Fibroblast of gingiva (primary cell): ENCODE measurements at places on chromosomes 4 and X.

- DNase-seq: peak; percentile 49
Measured at GRCh38 chrX:22534643-22535042, 261.9 kb downstream of the CBLL2 start.

DNA sequence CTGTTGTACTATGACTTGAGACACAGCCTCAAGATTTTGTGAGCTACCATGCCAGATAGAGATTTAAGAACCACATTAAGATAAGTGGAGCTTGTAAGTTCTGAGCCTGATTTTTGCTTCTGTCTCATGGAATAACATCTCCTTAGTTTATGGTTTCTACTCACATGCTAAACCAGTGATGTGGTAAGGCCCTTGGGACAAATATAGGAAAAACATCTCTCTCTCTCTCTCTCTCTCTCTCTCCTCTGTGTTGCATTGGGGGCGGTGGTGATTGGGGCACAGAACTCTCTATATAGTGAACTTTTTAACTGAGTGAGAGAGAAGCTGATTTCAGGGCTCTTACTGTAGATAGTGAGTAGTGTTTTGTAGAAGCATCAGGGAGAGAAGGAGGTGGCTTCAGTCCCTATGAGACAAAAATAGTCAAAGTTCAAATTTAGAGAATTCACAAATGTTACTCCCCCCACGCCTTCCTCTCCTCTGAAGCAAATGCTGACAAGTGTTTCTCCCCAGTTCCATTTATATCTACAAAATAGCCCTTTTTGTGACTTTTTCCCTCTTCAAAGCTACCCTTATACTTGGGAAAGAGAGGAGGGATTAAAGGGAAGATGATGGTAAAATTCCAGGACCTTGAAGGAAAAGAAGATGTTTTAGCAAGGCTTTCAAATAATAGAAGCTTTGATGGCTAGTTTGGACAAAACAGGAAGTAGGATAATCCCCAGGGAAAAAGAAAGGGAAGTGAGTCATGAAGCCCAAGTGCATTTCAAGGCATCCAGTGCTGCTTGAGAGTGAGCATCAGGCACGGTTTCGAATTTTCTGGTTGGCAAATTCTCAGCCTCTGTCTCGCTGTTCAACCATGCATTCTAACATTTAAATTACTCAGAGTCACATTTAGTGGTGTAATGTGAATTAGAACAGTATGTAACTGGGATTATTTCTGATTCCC, 134.3 kb upstream of the AP1S2 start:
- DNase-seq: peak; percentile 78

DNA sequence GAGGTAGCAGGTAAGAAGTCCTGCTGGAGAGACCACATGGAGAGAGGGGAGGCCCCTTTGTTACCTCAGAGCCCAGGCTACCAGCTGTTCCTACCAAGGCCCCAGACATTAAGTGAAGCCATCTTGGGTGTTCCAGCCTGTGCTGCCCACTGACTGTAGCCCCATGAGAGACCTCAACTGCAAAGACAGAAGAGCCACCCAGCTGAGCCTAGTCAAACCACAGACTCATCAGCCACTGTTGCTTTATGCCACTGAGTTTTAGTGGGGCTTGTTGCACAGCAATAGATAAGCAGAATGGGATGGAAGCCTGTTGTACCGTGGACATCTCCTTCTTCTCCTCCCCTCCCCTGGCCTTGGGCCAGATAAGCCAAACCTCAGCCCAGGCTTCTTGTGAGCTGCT, 83.9 kb downstream of the ADRA2C start:
- no peak for DNase-seq

- no peak for DNase-seq
Measured at GRCh38 chr4:90281541-90282355, 154.6 kb downstream of the CCSER1 start.

DNA sequence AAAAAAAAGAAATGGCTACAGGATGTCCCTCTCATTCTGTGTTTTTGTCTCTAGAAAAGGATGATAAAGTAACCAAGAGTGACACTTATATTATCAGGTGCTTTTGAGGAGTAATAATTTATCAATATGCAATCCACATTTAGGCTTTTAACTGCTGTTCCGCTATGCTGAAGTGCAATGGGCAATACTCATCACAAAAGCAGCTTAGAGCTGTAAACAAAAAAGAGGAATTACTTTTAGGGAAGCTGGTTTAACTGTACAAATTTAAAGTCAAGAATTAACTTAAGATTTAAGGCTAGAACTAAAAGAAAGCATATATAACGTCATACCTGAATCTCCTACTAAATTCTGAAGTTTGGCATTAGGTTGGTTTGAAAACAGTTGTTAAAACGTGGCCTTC, 93.5 kb upstream of the DDX3X start:
- DNase-seq: no peak

DNA sequence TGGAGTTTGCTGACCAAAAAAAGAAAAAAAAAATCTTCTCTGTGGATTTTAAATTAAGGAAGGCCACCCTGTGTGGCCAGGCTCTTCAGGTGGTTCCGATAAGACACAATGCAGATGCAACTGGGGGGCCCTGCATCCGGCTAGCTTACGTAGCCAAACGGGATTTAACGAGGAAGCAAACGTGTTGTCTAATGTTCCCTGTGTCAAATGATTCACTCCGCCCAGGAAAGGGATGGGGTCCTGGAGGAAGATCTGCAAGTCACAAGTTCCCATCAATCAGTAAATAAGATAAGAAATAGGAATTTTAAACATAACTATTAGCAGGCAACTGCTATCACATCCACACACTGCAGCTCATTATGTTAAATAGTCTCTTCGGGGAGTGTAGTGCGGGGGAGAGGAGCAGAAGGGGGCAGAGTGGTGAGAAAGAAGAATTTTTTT, 216.4 kb upstream of the GYPA start:
- no peak for DNase-seq

DNA sequence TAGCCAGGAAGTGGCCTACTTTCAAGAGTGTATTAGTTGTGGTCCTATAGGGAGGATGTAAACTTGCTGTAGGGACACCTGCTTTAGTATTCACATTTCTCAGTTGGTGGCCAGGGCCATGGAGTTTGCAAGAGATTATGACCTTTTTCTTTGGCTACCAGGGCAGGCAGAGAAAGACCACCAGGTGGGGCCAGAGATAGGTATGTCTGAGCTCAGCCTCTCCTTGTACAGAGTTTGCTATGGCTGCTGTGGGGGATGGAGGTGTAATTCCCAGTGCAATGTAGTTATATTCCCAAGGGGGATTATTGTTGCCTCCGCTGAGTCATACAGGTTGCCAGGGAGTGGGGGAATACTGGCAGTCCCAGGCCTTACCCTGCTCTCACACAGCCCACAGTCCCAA, 26.3 kb upstream of the DACH2 start:
- no peak for DNase-seq

DNA sequence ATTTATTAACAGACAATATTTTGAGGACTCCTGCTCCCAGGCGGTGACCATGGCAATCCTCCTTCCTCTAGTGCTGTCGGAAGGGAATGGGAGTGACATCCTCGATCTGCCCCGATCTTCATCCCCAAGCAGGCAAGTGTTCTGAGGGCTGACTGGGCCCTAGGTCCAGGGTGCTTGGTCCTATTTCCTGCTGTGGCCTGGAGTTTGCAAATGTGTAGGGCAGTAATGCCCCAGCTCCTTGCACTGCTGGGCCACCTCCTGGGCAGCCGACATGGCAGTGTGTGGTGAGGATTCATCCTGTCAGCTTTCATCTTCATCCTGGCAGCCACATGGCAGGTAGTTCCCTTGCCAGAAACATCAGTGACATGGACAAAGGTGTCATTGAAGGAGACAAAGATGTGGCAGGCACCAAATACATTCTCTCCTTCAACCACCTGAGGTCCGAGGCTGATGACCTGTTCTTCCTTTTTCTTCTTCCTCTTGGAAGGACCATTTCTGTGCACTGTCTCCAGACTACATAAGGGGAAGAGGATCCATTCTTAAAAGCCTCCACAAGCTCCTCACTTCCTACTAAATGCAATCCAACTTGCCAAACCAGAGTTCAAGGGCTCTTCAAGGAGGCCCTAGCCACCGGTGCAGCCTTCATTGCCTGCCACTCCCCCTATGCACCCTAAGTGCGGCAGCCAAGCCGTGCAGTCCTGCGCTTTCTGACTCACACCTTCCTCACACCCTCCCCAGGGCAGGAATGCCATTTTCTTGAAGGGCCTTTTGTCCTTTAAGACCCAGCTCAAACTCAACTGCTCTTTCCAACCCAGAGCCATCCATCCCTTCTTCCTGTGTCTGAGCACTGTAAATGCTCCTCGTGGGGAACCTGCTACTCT, 65.7 kb downstream of the TMEM154 start:
- no peak for DNase-seq

DNA sequence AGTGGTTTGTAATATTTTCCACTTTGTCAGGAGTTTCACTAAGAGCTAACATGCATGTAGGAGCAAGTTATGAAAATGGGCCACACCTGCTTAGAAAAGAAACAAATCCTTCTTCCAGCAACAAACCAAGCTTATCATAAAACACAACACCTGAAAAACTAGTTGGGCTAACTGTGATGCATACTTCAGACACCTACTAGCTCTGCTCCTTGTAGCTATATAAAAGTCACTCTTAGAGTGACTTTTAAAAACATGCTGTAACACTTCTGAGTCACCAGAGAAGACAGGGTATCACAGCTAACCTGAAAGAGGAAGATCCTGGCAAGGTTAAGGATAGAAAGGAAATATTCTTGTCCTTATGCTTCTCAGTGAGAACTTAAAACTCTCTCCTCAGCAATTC, 3.6 kb upstream of the SLAIN2 start:
- DNase-seq: peak; percentile 30

DNA sequence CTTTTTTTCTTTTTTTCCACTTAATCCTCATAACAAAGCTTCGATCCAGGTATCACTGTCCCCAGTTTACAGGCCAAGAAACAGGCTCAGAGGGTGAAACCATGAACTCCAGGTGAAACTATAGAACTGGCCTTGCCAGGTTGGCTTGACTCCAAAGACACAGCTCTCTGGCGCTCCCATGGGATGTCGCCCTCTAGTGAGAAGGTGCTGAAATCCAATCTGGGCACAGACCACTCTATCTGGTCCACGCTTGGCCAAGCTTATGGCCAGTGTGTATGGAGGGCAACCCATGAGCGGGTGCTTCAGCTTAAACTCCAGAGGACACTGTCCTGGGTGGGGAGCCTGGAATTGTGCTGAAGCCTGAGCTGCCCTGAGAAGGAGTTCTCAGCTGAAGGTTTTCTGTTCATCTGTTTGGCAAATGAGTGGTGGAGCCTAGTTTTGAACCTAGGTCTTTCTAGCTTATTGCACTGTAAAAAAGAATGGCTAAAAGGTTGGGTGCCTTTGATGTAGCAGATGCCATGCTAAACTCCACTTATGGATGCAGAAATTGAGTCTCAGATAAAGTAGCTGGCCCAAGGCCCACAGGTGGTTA, 70.5 kb downstream of the SEL1L3 start:
- DNase-seq: no peak

DNA sequence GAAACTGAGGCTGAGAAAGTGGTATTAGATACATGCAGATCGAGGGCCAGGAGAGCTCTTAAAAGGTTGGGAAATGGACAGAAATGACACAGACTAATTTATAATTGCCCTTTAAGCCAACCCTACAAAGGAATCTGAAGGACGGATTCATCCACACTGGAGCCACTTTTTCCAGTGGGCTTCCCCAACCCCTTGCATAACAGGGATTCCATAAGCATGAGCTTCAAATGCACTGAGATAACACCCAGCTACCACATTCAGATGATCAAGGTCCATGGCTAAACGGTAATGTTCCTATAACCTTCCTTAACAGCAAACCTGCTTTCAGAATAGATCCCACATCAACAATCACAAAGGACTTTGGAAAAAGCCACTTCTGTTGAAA, 34.2 kb downstream of the PLAC1 start:
- DNase-seq: no peak

DNA sequence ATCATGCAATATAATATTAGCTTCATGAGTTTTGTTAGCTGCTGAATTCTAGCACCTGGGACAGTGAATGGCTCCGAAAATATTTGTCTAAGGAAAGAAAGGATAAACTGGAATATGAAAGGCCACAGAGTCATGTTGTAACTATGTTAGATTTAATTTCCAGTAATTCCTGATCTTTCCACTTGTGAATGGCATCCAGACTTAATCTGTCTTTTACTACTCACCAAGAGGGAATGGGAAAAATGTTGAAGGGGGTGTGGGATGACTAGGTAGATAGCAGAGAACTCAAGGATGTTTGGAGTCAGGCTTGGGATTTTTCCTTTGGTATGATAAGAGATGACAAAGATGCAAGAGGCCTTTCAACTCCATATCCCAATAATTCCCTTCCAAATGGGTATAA, 9.4 kb downstream of the ADH6 start:
- DNase-seq: no peak

DNA sequence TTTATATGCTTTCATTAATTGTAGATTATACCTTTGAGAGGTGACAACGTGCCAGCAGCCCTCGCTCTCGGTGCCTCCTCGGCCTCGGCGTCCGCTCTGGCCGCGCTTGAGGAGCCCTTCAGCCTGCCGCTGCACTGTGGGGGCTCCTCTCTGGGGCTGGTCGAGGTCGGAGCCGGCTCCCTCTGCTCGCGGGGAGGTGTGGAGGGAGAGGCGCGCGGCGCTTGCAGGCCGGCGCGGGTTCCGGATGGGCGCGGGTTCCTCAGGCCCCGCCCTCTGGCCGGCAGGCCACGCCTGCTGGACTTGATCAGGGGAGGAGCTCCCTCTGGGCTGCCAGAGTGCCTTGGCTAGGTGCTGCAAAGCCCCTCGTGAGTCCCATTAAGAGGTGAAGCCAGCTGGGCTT, 321.1 kb upstream of the PCDH18 start:
- no peak for DNase-seq

DNA sequence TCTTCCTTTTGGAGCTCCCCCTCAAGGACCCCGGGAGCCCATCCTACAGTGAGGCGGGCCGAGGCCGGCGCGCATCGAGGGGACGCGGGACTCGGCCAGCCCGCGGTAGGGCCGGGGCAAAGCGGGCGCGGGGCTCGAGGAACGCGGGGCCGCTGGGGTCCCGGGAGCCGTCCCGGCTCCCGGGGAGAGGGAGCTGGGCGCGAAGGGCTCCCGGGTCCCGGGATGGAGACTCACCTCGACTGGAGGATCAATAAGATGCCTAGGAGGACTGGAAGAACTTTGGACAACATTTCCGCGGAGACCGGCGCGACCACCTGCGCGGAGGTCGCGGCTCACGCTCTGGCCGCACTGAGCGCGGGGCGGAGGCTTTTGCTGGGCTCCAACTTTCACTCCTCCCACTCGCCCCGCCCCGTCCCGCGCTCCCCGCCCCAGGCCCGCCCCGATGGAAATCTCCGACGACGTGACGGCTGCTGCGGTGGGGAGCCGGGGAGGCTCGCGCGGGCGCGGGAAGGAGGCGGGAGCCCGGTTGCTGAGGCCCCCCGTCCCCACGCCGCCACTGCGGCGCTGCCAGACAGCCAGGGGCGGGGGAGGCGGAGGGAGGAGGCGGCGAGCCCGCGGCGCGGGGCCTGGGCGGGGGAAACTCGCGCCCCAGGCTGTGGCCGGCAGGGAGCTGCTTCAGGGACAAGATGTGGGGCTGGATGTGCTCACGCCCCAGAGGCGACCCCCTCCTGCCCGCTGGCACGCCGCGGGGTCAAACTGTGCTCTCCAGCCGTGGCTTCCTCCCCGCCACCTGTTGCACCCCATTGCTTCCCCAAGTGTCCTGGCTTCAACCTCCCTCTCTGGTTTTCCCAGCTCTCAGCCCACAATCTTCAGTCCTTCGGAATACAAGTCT, at the start of gene GABRE:
GABRE (minus strand) TSS at position 341 of the 892 bp plus-strand sequence; CDS start at position 290, 51 bp downstream.
- peak; percentile 30 for DNase-seq

- no peak for DNase-seq
Measured at GRCh38 chr4:147778942-147779341, 47.1 kb downstream of the ARHGAP10 start.

GRCh38 chrX:144637731-144638130, 609.6 kb upstream of the SPANXN1 start:
- DNase-seq: no peak

- no peak for DNase-seq
Measured at GRCh38 chr4:1834047-1834775, 21.7 kb downstream of the LETM1 start.

GRCh38 chrX:19728915-19729314, 158.5 kb downstream of the SH3KBP1 start:
- DNase-seq: no peak
